Uterus (tissue), 4 donors: ENCODE measurements at places on chromosomes 11 and 22. TPM values are rescaled to one million over a fixed set of nuclear protein-coding genes. Genes with fewer than 3 reads are reported as not detected.

Gene CSF2RB
- total RNA-seq: 3.1 TPM

- no peak for DNase-seq
These were observed 31.5 kb downstream of the CD44 start for GRCh38 chr11:35170503-35170902.

GRCh38 chr22:24982301-24983056, 30.0 kb downstream of the KIAA1671 start:
- no peak for DNase-seq

DNA sequence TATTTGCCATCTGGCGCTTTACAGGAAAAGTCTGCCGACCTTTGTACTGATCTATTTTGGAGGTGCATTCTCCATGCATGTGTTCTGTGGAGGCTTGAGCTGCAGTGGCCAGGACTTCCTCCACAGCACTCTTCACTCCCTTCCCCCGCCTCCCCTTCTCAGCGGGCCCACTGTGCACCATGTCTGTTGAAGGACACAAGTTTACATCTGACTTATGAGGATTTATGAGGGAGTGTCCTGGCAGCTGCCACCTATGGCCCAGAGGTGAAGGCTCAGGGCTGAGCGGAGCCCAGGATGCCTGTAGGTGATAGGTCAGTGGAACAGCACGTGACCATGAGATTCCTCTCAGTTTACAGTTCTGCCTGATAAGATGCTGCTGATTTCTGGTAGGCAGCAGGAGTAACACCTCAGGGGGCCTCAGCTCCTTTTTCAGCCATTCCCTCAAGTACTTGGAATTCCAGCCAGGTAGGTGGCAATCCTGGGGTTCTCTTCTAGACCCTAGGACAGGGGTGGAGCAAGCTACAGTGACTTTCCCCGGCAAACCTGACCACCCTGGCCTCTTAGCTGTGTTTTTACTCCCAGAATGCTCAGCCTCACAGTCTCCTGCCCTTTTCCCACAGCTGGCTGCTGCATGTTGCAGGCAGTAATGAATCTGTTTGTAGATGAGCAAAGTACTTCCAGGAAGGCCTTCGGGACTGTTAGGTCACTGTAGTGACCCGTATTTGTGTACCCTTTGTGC, 59.9 kb downstream of the PPFIBP2 start:
- DNase-seq: no peak
